ENCODE measurements at places on chromosomes 16 and 17.

DNA sequence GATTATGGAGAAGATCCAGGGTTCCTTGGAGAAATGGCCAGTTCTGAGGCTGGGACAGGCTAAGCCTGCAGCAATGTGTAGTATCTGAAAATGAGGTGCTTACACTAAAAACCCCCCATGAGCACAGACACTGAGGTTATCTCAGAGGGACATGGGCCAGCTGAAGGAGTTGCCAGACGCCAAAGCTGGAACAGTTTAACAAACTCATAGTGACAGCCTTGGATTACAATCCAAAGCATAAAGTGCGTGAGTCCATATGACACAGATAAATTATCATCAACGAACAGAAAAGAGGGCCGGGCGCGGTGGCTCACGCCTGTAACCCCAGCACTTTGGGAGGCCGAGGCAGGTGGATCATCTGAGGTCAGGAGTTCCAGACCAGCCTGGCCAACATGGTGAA lies 11.2 kb upstream of the CAPN15 start:
- no peak for DNase-seq

GRCh38 chr17:80737106-80738019 lies 192.7 kb downstream of the RPTOR start:
- DNase-seq, result no peak

DNA sequence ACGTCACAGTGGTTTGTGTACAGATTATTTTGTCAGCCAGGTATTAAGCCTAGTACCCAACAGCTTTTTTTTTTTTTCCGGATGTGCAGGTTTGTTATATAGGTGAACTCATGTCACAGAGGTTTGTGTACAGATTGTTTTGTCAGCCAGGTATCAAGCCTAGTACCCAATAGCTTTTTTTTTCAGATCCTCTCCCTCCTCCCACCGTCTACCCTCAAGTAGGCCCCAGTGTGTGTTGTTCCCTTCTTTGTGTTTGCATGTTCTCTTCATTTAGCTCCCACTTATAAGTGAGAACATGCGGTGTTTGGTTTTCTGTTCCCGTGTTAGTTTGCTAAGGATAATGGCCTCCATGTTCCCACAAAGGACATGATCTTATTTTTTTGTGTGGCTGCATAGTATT lies 19.9 kb downstream of the RPTOR start:
- no peak for DNase-seq

GRCh38 chr17:74165797-74166365 lies 37.6 kb upstream of the RPL38 start:
- DNase-seq, result no peak

DNA sequence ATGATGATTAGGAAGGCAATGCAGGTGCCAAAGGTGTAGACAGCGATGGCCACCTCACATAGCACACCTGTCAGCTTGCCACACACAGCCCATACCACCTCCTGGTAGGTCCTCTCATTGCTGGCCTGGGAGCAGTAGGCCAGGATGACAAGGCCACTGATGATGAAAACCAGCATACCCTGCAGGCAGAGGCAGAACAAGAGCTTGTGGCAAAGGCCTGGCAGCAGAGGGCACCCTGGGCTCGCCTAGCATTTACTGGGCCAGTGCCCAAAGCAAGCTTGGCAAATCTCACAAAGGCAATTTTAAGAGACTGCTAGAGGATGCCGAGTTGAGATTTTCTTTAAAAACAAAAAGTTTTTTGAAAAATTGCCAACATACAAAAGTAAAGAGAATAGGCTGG lies 5.9 kb downstream of the SLC38A7 start:
- no peak for DNase-seq

- DNase-seq, result no peak
Observed at GRCh38 chr17:20924306-20924705, 118.5 kb downstream of the USP22 start.

GRCh38 chr17:64658931-64659330 lies 3.2 kb downstream of the SMURF2 start:
- no peak for DNase-seq

DNA sequence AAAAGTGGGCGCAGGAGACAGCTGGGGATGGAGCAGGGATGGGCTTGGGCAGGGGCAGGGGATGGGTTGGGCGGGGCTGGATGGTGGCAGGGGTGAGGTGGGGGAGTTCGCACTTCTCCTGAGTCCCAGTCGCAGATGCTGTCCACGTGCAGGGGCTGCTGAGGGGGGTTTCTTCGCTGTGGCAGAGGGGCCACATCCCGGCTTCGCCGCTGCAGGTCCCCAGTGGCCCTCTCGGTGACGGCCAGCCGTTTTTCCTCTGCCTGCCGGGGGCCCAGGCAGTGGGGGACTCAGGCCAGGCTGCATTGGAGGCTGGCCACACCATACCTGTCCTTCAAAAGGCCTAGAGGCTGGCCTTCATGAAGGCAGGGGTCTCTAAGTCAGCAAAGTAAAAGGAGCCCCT lies 8.3 kb downstream of the EVPL start:
- no peak for DNase-seq

DNA sequence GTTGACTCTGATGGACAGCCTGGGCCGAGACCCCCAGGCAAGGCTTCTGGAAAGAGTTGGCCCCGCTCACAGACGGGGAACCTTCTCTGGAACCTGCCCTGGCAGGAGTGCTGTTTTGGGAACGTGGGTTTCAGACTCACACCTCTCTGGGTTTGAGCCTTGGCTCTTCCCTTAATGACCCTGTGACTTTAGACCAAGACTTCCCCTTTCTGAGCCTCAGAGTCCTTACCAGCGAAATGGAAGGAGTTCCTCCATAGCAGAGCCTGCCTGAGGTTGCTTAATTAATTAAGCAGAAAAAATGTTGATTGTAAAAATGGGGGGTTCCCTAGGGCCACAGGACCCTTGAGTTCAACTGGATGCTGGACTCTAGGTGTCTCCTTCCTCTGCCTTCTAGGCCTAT lies 408.2 kb downstream of the SEC14L1 start:
- no peak for DNase-seq

DNA sequence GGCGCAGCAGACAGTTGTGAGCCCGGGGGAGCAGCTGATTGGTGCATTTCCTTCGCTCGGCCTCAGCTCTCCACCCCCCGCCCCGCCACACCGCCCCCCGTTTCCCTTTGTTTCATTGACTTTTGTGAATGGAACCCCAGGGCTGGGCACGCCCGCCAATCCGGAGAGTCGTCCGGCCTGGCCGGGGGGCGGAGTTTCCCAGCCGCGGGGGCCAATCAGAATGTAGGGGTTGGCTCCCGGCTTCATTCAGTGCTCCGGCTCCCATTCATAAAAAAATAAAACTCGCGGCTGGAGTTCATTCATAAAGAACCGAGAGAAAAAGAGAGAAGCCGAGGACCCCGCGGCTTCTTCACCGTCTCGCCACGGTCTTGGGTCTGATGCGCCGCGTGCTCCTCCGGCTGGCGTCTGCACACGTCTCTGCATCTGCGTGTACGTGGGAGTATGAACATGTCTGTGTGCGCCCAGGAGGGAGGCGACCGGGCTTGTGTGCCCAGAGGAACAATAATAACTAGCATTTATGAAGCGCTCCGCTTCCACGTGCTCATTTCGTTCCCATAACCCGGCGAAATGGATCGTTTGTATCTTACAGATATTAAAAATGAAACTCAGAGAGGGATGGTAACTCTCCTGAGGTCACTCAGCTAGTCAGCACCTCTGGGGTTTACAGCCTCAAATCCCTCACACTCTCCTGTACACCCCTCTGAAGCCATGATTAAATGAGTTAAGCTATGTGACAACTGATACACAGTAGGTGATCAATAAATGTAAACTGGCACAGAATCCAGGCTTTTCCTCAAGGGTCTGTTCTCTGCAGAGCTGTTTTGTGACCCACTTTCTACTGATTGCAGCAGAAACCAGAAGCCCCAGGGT lies at the start of gene ETV4:
Gene ETV4 (minus strand): TSS at position 22 of the 870 bp plus-strand sequence. CDS start 723 bp downstream, outside the sequence.
- DNase-seq, result peak; percentile 84

DNA sequence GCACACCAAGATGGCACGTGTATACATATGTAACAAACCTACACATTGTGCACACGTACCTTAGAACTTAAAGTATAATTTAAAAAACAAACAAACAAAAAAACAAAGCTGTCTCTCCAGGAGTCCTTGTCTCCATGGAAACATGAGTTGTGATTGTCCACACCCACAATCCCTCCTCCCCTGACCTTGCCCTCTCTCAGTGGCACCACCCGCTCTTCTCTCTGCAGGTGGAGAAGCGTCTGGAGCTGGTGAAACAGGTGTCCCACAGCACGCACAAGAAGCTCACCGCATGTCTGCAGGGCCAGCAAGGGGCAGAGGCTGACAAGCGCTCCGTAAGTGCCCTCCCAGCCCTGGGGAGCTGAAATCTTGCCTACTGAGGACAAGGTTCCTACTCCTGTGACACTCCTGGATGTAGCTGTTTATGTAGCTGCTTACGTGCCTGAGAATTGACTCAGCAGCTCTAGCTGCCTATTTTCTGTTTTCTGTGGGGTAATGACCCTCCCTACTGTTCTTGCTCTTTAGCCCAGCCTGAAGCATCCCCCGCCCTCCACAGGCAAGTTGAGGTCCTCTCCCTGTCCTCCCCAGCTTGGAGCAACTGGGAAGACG lies 107.0 kb downstream of the ARHGAP44 start:
- DNase-seq, result no peak

GRCh38 chr16:678858-679813 lies 1.1 kb upstream of the STUB1 start:
- DNase-seq, result peak; percentile 47

- DNase-seq, result no peak
Observed at GRCh38 chr16:55398762-55399161, 74.8 kb downstream of the IRX6 start.

- DNase-seq, result no peak
Observed at GRCh38 chr17:4854111-4854681, 21.1 kb downstream of the MINK1 start.

DNA sequence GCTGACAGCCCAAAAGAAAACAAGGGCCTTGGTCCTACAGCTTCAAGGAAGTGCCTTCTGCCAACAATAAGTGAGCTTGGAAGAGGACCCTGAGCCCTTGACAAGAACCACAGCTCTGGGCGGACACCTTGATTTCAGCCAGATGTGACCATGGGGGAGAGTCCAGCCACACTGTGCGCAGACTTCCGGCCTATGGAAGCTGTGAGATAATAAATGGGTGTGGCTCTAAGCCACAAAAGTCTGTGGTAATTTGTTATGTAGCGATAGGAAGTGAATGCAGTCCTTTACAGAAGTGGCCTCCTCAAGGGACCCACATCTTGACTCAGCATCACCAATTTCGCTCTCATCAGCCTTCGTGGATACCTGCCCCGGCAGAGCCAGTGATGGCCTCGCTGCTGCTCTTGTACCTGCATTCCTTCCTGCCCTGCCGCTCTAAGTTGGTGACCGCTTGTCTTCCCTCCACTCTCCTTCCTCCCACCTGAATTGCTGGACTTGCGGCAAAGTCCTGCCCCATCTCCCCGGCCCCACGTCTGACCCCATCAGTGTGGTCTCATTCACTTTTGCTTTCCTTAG lies 29.3 kb downstream of the PRSS54 start:
- DNase-seq, result no peak

DNA sequence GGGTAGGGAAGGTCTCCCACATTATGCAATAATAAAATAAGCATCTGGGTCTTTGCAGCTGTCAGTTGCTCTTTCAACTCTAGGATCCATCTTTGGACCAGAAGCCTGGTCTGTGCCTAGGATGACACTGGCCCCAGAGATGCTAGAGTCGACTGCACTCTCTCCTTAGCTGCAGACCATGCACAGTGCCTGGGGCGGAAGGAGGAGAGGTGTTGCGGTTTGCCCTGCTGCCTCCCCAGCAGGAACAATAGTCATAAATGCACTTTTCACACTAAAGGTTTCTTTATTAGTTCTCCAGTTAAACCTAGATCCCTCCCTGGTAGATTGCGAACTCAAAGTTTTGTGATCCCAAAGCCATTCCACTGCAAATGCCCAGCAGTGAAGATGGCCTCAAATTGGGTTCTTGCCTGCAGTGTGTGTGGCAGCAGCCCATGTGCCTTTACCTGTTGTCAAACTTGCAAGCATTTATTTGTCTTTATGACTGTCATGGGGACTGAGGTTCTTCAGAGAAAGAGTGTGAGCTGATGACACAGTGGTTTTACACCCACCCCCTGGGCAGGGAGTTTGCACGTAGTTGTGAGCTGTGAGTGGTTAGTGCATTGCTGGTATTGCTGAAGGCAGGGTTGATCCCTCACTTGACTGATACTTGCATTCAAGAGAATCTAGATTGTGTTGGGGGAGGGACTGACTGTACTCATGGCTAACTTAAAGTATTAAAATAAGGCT lies 10.3 kb downstream of the ATXN1L start:
- DNase-seq, result no peak

DNA sequence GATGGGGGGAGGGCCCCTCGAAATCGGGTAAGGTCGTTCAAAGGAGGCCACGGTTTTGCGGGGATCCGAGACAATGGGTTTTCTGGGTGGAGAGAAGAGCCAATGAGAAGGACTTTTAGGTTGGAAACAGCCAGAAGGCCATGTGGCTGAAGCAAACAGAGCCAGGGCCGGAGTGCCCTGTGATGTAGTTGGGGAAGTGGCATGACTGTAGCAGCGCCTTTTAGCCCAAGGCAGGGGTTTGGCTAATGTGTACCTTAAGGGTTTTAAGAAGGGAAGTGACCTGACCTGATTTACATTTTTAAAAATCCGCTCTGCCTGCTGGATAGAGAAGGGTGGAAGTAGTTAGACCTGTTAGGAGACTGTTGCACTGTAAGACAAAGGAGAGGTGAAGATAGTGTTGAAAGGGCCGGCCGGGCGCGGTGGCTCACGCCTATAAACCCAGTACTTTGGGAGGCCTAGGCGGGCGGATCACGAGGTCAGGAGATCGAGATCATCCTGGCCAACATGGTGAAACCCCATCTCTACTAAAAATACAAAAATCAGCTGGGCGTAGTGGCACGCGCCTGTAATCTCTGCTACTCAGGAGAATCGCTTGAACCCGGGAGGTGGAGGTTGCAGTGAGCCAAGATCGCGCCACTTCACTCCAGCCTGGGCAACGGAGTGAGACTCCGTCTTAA lies 1.0 kb downstream of the LYRM1 start:
- peak; percentile 7 for DNase-seq

- DNase-seq, result no peak
Observed at GRCh38 chr17:45990886-45991285, 8.2 kb upstream of the STH start.

DNA sequence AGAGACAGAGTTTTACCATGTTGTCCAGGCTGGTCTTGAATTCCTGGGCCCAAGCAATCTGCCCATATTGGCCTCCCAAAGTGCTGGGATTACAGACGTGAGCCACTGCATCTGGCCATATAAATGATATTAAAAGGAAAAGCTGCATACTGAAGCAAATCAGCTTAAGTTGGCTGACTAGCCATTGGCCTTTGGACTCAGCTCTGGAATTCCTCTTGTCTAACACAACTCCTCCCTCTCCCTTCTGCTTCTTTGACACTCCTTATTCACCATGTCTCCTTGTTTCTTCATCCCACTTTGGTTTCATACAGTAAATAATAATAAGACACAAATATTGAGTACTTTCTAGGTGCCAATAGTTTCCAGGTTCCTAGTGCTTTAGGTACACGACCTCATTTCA lies 7.5 kb downstream of the KRT12 start:
- DNase-seq, result no peak

- DNase-seq, result no peak
Observed at GRCh38 chr16:67563708-67564468, 1.6 kb downstream of the CTCF start.

GRCh38 chr16:17414421-17414820 lies 56.3 kb downstream of the XYLT1 start:
- peak; percentile 14 for DNase-seq
